ENCODE measurements at places on chromosomes 6 and 20.

- no peak for DNase-seq
These were observed 11.1 kb upstream of the HLA-DQB2 start for GRCh38 chr6:32774426-32774825.

- DNase-seq, result no peak
These were observed 10.8 kb upstream of the RNF24 start for GRCh38 chr20:4026093-4026601.

GRCh38 chr20:955111-955510, 39.0 kb upstream of the ANGPT4 start:
- no peak for DNase-seq

- no peak for DNase-seq
These were observed 2.0 kb downstream of the LRRC1 start for GRCh38 chr6:53796791-53797190.

DNA sequence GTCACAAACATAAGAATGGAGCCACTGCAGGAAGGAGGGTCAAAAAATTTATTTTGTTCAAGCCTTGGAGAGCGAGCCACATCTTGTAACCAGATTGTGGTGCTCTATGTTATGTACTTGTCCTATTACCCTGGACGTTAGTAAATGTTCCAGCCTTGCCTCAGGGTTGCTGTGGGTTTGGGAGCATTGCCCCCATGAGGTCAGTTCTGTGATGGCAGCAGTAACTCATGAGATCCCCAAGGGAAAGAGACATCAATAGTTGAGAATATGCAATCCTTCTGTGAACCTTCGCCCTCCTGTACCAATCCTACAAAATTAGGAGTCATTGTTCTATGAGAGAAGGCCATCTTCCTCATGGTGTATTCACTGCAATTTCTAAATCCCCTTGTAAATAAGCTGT, 16.4 kb upstream of the CFAP206 start:
- DNase-seq, result no peak

- no peak for DNase-seq
These were observed 54.2 kb downstream of the ROS1 start for GRCh38 chr6:117371492-117371891.

DNA sequence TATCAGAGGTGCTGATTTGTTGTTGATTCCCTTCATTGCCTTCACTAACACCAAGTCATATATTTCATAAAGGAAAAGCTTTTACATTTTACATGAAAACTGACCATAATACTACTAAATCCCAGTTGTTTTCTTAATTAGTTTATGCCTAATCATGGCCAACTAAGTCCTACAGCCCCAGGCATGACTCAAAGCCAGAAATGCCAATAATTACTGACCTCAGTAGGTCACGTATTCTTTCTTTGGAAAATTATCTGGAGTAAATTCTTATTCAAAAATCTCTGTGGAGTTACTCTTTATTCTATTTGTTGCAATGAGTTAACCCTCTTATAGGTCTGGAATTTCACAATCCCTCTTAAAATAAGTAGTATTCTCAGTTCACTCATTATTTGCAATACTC, 13.5 kb upstream of the MYB start:
- no peak for DNase-seq

DNA sequence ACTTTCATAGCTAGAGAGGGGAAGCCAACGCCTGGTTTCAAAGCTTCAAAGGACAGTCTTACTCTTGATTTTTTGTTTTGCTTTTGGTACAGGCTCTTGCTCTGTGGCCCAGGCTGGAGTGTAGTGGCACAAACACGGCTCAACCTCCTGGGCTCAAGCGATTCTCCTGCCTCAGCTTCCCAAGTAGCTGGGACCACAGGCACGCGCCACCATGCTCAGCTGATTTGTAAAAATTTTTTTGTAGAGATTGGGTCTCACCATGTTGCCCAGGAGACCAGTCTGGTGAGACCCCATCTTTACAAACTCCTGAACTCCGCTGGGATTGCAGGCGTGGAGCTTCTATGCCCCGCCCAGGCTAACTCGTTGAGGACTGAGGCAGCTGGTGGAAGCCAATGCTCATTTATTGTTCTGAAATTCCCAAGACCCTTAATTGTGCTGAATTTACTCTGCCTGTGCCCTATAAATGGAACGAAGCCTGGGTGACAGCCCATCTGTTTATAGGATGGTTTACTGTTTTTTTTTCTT, 18.0 kb downstream of the SRSF3 start:
- DNase-seq, result no peak

- DNase-seq, result no peak
These were observed 14.9 kb downstream of the IL17A start for GRCh38 chr6:52201046-52201445.

GRCh38 chr6:105301072-105301503, 101.8 kb downstream of the PREP start:
- DNase-seq, result no peak

- DNase-seq, result no peak
These were observed 115.3 kb upstream of the MRPS10 start for GRCh38 chr6:42332916-42333315.

- no peak for DNase-seq
These were observed 14.8 kb downstream of the PLAGL2 start for GRCh38 chr20:32192698-32193097.

DNA sequence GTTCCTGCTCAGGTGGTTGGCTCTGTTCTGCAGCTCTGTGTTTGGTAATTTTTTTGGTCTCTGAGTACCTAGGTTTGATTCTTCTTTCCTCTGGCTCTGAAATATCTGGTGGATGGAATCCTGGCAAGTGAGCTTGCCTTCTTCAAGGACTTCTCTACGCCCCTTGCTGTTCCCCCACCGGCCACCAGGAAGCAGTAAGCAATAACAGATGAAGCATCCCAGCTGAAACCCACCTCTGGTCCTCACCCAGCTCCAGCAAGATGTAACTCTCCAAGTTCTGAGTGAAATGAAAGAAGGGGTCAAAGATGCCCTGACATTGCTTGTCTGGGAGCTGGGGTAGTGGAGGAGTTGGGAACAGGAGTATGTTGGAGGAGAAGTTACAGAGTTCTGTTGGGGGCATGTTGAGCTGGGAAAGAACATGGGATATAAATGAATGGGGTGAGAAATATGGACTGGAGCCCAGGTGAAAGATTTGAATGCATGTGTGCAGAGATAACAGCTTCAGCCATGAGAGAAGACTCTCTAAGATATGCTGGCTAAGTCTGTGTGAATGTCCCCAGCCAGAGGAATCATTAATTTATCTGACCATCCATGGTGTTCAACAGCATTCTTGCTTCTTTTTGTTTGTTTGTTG, 51.3 kb upstream of the GLP1R start:
- no peak for DNase-seq

DNA sequence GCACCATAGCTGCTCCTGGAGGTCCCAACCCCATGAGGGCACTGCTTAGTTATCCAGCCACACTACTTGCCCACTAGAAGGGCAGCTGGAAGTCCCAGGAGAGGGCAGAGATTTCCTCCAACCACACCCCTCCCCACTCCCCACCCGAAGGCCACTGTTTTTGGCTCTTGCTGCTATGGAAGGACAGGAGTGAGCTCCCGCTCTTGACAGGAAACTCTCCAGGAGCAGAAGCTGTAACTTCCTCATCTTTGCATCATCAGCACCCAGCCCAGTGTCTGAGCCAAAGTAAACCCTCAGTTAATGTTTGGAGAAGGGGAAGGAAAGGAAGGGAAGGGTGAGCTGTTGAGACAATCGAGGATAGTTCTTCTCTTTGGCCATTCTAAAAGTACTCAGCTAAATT, 120.7 kb downstream of the MTFR2 start:
- no peak for DNase-seq

DNA sequence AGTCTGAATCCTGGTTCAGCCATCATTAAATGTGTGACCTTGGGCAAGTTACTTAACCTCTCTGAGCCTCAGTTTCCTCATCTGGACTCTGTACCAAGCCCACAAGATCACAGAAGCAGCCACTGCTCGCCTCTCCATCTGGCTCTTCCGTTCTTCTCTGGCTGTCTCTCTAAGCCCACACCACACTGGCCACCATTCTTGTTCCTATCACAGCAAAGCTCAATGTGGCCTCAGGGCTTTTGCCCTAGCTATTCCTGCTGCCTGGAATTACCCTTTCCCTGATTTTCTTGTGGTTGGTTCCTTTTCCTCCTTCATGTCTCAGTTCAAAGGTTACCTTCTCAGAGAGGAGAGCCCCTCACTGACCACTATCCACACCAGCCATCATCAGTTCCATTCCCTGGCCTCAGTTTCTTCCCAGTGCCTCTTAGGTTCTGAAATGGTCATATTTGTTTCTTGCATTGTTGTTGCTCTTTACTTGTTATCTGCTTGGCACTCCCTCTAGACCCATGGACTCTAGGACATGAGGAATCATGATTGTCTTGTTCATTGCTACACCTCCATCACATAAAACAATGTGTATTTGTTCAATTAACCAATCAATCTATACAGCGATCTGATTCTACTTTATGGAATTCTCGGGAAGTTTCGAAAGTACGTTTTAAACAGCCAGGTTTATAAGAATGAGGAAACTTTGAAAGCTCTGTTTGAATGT, 56.5 kb upstream of the PTPN1 start:
- DNase-seq, result no peak

DNA sequence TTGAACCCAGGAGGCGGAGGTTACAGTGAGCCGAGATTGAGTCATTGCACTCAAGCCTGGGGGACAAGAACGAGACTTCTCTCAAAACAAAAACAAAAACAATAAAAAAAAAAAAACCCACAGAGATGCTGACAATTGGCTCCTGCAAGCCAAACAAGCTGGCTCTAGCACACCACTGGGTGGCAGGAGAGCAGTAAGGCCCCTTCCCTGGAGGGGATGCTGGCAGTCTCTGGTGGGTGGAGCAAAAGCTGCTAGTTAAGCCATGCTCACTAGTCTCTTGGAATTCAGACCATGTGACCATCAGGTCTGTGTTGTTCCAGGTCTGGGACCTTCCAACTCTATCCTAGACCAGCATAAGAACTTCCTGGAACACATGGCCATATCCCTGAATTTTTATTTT, 18.9 kb upstream of the DSN1 start:
- DNase-seq, result no peak

DNA sequence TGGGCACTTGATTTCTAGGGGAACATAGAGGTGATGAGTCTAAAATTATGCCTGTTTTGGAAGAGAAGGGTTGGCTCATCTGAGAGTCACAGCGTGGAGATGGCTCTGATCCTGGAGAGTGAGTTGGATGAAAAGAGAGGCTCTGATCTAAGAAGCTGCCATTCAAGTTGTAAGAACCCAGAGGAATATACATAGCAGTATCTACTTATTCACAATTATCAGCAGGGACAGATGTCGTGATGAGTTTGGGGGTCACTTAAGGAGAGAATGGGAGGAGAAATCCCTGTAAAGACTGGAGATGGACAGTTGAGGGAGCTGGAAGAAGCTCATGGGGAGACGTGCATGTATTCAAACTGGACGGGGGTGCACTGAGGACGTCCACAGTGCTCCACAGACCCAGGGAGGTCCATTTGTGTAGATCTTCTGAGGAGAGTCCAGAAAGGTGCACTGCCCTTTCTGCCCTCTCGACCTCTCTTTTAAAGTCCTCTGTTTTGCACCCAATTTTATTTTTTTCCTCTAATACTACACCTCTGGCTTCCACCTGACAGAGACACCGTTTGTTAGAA, 124.7 kb upstream of the SSTR4 start:
- no peak for DNase-seq

DNA sequence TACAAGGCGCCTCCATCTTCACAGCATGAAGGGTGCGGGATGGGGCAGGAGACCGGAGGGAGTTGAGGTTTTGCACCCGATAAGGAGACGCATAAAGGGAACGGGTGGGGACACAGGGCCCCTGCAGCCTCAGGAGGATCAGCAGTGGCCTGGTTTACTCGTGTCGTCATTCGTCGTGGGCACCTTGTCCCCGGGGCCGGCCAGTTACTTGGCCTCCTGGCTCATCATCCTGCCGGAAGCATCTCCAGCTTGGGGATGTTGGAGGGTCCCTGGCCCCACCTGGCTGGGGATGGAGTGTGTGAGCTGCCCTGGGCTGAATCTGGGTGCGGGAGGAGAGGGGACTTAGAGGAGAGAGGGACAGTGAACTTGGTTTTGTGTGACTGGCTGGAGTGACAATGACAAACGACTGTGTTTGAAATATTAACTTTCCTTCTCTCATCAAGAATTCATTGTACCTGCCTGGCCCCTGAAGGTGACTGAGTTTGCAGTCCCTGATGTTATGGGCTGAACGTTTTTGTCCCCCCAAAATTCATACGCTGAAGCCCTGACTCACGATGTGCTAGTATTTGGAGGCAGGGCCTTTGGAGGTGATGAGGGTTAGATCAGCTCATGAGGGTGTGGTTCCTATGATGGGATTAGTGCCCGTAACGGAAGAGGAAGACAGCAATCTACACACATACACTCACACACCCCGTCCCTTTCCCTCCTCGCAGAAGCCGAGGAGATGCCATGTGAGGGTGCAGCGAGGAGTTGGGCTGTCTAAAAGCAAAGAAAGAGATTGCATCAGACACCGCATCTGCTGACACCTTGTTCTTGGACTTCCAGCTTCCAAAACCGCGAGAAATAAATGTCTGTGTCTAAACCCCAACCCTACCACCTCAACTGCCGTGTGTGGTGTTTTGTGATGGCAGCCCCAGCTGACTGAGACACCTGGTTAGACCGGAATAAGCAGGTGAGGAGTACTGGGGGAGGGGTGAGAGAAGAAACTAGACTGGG, 65.0 kb upstream of the MAP3K4 start:
- no peak for DNase-seq

- DNase-seq, result no peak
These were observed 26.1 kb downstream of the SEC63 start for GRCh38 chr6:107931894-107932293.

GRCh38 chr20:56816349-56816748, 187.2 kb downstream of the TFAP2C start:
- DNase-seq, result no peak

GRCh38 chr6:151690303-151690702, 117.2 kb upstream of the ESR1 start:
- DNase-seq, result no peak

DNA sequence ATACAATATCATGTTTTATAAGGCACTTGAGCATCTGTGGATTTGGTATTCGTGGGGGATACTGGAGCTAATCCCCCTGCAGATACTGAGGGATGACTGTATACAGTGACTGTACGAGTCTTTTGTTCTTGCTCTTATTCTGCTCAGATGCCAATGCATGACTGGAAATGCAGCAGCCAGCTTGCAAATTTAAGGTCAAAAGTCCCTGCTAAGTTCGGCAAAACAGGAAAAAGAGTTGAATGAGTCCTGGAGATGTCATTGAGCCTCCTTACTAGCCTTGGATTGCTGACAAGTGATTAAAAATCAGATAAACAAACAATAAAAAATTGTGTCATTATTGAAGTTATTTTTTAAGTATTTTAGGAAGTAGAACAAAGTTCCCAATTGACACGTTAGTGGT, 599.3 kb upstream of the IMPG1 start:
- DNase-seq, result no peak

- no peak for DNase-seq
These were observed 10.4 kb downstream of the MRPL14 start for GRCh38 chr6:44116641-44117382.

GRCh38 chr20:49308875-49309274, 31.0 kb upstream of the ZNFX1 start:
- no peak for DNase-seq

GRCh38 chr6:64644024-64644423, 1008.4 kb downstream of the PHF3 start:
- DNase-seq, result no peak

DNA sequence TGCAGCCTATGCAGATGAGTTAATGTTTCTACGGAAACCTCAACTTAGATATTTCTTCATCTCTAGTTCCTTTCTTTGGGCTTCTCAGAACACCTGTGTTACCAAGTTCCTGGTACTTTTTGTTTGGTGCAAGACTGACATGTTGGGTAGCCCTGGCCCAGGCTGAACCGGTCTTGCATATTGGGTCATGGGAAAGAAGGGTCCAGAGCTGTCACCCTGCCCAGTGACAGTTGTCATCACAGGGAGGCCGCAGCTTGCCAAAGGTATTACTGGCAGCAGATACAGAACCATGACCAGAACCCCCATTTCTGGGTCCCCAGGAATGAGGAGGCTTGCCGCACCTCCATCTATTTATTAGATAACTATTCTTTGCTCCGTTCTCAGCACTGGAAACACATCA, 40.2 kb downstream of the PDYN start:
- DNase-seq, result no peak
